Activated naive CD4-positive, alpha-beta T cell treated with anti-CD3 and anti-CD28 coated beads for 36 hours (primary cell): ENCODE measurements at places on chromosomes 13 and 19.

- H3K27ac ChIP-seq = no peak overlapping the region
- H3K27me3 ChIP-seq = no peaks in the 10 kb centered on the region
- no peak for DNase-seq
- H3K36me3 ChIP-seq = peaks cover 20% of the 10 kb centered on the region
- no peak overlapping the region for H3K4me3 ChIP-seq
- peaks cover 21% of the 10 kb centered on the region for H3K4me1 ChIP-seq
Measured at GRCh38 chr13:73697166-73697565, 437.0 kb downstream of the KLF12 start.

DNA sequence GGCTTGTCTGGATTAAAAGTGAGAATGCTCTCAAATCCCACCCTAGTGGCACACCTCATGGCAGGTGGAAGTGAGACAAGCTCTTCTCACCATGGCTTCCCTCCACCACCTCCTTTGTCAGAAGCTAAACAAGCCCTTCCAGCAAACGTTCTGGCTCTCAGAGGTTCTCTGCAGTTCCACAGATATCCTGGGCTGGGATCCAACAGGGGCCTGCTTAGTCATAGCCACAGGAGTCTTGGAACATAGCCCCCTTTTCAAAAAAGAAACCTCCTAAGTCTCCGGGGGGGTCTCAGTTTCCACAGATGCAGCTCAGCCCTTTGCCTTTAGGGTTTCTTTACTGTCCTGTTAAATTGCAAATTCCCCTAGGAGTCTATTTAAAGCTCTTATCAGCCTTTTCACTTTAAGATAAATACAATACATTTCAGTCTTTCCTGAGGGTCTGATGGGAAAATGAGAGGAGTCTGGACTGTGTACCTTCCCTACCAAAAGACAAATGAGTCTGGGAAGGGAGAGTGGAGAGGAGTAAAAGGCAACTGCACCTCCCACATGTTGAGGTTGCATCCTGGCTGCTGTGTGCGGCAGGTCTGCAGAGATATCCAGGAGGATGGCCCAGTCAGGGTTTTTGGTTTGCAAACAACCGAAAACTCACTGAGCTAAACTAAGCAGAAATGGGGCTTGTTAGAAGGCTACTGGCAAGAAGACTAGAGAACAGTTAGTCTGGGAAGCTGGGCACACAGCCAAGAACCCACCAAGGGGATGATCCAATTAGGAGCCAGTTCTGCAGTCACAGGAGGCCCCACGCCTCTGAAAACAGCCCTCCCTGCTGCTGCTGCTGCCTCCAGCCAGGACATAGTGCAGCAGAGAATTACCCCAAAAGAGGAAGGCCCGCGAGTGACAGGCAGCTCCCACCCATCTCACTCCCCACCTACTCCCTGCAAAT lies 41.4 kb upstream of the SERP2 start:
- H3K27ac ChIP-seq = peak overlapping the region; percentile 59
- H3K36me3 ChIP-seq = no peaks in the 10 kb centered on the region
- peaks cover 13% of the 10 kb centered on the region for H3K4me1 ChIP-seq
- H3K27me3 ChIP-seq = peaks cover 5% of the 10 kb centered on the region
- no peak overlapping the region for H3K4me3 ChIP-seq

DNA sequence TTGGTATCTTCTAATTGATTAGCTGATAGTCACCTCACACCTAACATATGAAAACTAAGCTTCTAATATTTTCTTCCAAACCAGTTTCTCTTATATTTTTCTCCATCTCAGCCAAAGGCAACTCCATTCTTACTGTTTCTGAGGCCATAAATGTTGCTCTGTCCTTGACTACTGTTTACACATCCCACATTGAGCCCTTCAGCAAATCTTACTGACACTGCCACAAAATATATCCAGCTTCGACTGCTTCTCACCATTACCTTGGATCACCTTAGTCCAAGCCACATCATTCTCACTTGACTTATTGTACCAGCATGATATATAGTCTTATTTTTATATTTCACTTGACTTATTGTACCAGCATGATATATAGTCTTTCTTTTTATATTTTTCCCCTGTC lies 121.6 kb downstream of the MAB21L1 start:
- no peak overlapping the region for H3K4me3 ChIP-seq
- H3K27me3 ChIP-seq = no peaks in the 10 kb centered on the region

DNA sequence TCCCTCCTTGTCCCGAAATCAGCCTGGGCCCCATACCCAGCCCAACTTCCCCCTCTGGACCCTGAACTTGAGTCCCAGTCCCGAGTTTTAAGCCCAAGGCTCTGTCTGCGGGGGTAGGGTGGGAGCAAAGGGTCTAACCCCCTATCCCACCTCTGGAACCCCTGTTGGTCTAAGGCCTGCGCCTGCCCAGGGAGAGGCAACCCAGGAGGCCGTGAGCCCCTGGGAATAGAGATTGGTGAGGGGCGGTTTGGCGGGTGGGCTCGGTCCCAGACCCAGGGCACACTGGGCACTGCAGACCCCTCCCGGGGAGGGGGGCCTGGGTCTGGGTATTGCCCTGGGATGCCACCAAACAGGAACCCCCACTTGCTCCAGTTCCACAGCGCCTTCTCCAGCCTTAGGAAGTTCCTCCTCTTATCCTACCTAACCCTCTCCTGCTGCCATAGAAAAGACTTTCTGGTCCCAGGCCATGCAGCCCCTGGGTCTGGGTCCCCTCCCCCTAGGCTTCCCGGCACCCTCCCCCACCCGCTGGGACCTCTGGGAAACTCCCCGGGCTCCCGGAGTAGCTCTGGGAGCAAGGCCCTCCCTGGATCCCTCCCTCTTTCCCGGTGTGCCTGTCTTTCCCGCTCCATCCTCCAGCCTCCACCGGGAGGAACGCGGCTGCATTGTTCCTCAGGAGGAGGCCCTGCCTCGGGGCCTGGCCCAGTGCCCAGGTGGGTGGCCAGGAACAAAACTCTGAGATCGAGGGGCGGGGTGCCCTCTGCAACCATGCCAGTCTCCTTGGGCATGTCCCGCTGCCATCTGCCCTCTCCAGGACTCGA lies 33.6 kb upstream of the NANOS3 start:
- peaks cover 29% of the 10 kb centered on the region for H3K36me3 ChIP-seq
- H3K27me3 ChIP-seq = no peaks in the 10 kb centered on the region
- peak overlapping the region; percentile 86 for H3K4me3 ChIP-seq
- DNase-seq = no peak

DNA sequence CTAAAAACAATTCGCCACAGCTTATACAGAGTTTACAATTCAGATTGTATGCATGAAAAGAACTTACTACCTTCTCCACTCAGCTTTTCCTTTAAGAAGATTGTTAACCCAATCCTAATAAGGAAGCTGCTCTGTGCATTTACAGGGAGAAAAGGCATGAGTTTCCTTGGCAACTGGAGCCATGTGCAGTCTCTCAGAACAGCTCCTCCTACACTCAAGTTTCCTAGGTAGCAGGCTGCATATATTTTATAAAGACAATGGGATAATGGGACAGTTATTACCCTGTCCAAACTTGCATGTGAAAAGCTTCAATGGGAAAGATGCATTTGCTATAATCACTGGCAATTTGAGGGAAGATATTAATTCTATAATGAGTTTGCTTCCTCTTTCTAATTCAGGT lies 125.5 kb upstream of the TRPC4 start:
- H3K4me3 ChIP-seq = no peak overlapping the region
- DNase-seq = no peak
- no peaks in the 10 kb centered on the region for H3K27me3 ChIP-seq
- H3K36me3 ChIP-seq = no peaks in the 10 kb centered on the region

- no peaks in the 10 kb centered on the region for H3K4me1 ChIP-seq
- H3K4me3 ChIP-seq = no peak overlapping the region
- H3K36me3 ChIP-seq = no peaks in the 10 kb centered on the region
- no peak for DNase-seq
- H3K27me3 ChIP-seq = no peaks in the 10 kb centered on the region
Measured at GRCh38 chr13:37627428-37627827, 28.9 kb upstream of the POSTN start.
